ENCODE measurements at places on chromosomes 2 and 18.

GRCh38 chr2:55871637-55872036, 51.9 kb downstream of the EFEMP1 start:
- no peak for DNase-seq

DNA sequence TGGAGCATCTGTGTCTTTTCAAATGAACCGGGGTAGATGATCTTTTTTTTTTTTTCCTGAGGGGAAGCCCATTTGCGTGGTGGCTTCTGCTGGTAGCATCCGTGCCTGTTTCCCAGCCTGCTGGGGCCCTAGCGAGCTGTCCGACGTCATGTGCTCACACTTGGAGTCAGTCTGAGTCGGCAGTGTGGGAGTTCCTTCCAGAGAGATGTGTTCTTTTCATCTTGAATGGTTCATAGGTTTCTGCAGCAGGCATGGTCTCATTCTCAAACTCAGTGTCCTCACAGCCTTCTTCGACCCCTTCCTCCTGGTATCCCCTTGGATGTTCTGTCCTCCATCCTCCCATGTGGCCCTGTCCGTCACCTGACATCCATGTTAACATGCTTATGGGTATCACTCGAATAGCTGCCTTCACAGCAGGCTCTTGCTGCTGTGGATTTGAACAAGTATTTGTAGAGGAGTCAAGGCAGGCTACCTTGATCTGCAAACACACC, 51.0 kb downstream of the LDLRAD4 start:
- DNase-seq = peak; percentile 57

DNA sequence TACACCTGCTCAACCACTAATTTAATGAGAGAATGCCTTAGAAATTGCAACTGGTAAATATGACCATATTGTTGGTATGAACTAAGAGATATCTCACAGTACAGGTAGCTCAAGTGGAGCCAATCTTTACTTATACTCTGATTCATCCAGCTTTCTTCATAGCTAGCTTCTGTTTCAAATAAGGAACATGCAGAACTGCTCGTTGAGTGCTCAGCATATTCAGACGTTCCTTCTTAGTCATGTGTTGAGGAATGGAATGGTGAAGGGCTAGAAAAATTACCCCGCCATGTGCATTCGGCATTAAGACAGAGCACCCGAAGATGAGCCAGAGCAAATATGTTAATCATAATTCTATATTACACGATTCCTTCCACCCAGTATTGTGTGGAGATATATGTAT, 144.0 kb upstream of the VRK2 start:
- DNase-seq = no peak

GRCh38 chr2:95026471-95027368, 1.2 kb downstream of the MAL start:
- no peak for DNase-seq

GRCh38 chr2:239058766-239059165, 210.9 kb downstream of the TWIST2 start:
- DNase-seq = no peak

- no peak for DNase-seq
Measured at GRCh38 chr2:104286841-104287240, 567.1 kb upstream of the POU3F3 start.

DNA sequence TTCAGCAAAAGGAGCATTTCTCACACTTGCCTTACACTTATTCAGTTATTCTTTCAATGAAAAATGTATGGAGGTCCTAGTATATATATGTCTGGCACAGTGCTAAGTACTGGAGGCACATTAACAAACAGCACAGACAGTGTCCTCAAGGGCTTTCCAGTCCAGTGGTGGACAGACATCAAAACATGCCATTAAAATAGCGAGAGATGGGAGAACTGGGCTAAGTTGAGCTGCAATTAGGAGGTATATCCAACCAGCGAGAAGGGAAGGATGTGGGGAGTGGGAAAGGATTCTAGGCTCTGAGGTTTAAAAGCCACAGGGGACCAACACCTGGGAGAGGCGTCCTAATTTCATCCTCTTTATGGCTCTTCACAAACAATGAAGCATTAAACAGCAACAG, 127.5 kb upstream of the TTC39C start:
- no peak for DNase-seq

- no peak for DNase-seq
Measured at GRCh38 chr2:174752403-174753037, 11.8 kb downstream of the CHRNA1 start.

DNA sequence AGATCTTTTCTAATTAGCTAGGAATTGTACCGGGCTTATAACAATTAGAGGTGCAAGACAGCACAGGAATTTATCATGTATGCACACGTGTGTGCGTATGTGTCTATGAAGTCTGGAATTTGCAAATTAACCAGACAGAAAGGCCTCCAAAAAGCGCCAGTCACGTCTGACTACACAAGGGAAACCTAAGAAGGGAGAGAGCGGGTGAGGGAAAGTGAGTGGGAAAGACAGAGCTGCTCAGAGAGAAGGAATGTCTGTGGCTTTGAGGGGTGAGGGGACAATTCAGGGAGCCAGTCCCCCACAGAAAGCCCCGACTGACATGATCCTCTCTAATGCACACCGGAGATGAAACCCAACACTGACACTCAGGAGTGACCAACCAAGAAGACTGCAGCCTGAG, 197.7 kb upstream of the SH3BP4 start:
- DNase-seq = no peak

DNA sequence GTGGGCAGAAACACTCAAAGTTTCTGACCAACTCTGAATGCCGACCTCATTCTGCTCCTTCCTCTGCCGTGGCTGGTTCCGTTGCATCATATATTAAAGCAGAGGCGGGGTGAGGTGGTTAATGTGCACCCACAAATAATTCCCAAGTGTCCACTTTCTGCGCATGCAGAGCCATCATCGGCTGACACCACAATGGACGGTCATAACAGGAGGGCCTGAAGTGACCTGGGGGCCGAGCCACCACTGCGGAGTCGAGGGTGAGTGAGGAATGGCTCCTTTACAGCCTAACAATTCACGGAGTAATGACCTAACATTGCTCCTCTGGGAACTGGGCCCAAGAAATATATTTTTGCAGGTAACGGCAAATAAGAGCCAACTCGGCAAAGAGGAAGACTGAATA, 32.9 kb upstream of the GLI2 start:
- DNase-seq = no peak

DNA sequence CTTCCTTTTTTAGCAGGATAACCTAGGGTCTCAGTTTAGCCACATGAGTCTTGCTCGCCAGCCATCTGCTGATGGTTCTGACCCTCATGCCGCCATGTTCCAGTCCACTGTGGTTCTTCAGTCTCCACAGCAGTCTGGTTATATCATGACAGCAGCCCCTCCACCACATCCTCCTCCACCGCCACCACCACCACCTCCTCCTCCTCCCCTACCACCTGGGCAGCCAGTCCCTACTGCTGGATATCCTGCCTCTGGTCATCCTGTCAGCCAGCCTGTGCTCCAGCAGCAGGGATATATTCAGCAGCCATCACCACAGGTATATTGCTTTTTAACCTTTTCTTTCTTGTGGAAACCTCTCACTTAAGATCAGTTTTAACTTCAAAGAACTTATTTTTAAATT, 89.9 kb upstream of the UBXN4 start:
- DNase-seq = no peak

DNA sequence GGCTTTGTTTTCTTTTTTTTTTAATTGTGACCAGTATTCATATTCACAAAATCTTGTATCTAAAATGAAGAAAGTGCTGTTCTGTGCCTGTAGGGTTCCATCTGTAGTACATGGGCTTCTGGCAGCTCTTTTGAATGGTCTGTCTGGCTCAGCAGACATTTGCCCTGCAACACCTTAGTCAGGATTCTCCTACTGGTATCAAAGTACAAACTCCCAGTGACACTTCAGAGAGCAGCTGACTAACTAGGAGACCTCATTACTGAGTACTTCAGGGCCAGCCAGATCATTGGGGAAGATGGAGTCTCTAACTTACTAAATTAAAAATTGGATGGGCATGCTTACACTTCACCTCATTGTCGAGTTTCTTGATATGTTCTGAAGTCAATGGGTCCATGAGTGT, 39.7 kb downstream of the GRHL1 start:
- no peak for DNase-seq

GRCh38 chr18:58247363-58247834, 203.4 kb downstream of the NEDD4L start:
- DNase-seq = no peak

GRCh38 chr18:59547581-59548182, 149.5 kb downstream of the CCBE1 start:
- DNase-seq = no peak

- no peak for DNase-seq
Measured at GRCh38 chr2:196952936-196953335, 26.4 kb upstream of the PGAP1 start.

DNA sequence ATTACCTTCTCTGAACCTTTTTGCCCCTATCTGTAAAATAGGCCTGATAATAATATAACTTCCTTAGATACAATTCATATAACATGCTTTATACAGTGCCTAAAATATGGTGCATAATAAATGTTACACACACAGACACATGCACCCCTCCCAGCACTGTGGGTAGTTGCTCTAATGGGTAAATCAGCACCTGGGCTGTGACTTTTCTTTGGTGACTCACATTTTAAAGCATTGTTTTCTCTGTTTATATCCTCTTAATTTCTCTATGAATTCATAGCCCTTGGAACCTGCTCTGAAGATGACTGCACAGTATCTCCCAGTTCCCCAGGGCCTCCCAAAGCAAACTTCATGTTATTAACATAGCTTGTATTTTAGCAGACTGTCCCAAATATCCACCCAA, 248.2 kb upstream of the TNP1 start:
- DNase-seq = no peak

DNA sequence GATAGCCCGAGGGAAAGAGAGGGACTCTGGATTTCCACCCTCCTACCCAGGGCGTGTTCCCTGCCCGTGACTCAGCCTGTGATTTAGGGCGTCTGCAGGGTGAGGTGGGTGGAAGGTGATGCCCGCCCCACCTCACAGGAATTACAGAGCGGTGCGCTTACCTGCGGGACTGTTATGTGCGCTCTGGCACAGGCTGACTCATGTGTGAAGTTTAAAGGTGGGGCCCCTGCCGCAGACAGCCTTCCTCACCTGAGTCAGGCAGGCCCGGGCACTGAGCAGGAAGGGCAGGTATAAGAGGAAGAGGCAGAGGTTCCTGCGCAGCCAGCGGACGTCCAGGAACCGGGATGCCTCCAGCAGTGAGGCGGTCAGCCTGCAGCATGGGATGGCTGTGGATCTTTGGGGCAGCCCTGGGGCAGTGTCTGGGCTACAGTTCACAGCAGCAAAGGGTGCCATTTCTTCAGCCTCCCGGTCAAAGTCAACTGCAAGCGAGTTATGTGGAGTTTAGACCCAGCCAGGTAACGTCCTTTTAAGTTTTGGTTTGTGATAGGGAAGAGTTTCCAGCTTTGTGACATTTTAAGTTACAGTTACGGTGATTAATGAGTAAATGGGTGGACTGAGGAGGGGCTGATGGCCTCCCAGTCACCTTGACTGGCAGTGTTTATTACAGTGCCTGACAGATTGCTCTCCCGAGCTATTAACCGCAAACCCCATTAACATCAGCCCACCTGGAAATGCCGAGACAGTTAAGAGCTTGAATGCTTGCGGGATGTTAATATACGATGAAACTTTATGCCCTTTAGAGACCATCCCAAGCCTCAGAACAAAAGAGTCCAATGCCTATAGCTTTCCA, 141.6 kb upstream of the TTC39C start:
- DNase-seq = no peak

DNA sequence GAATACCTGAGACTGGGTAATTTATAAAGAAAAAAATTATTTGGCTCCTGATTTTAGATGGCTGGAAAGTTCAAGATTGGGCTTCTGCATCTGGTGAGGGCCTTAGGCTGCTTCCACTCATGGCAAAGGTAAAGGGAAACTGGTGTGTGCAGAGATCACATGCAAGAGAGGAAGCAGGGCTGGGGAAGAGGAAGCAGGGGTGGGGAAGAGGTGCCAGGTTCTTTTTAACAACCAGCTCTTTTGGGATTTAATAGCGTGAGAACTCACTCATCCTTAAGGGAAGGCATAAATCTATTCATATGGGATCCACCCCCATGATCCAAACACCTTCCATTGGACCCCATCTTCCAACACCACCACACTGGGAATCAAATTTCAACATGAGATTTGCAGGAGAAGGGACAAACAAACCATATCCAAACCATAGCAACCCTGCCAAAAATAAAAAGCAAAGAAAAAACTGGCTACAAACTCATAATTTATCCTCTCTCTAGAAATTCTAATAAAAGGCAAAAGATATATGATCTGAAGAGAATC, 30.4 kb downstream of the PRKRA start:
- no peak for DNase-seq

DNA sequence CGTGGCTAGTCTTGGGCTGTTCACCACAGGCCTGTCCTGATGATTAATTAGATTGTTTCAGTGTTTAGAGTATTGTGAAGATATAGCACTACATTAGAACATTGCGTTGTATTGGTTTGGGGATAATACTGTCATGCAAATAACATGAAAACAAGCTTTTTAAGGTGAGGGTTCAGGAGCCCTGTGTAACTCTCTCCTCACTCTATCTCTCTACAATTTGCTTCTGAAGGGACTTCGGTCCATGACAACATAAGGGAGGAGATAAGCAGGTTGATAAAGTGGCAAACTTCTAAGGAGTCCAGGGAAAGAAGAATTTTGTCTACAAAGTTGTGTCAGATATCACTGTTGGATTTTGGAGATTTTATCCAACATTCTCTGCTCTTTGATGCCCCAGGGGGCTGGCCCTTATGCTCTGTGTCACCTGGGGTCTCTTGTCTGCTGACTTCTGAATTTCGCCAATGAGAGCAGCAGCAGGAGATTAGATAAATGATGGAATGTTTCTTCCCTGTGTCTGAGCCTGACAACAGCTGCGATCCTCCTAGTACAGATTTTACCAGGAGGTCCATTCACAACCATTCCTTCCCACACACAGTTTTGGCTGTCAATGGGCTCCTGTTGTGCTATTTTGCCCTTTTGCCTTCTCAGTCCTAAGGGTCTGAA, 3.3 kb downstream of the TNP1 start:
- DNase-seq = no peak

DNA sequence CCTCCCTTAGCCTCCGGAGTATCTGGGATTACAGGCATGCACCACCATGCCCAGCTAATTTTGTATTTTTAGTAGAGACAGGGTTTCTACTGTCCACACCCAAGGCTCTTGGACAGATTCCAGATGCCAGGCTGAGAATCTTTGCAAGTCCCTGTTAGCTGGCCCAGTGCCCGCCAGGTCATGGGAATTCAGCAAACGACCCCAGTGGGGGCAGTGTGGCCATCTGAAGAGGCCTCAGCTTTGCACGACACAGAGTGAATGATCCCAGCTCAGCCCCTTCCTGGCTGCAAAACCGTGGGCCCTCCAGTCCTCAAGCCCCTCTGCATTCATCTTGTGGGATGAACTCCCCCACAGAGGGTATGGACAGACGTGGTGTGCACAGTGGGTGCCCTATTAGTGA, 179.5 kb upstream of the ID2 start:
- no peak for DNase-seq

Measured in uterus (tissue), 4 donors.